ENCODE measurements at places on chromosomes 2 and 18.

DNA sequence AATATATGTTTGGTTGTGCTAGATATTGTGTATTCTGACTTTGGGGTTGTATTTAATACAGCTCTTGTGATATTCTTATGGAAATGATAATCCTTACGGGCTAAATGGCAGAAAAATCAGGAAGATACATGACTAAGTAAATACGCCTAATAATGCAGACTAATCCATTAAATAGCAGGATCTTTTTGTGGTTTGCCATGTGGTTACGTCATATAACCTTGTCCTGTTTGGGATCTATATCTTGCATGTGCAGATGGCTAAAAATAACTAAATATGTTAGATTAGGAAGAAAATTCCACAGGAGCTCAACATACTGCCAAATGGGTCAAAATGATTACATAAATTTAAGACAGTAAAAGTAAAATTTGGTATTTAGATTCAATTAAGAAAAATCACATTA, 83.0 kb downstream of the NEB start:
- DNase-seq: no peak

DNA sequence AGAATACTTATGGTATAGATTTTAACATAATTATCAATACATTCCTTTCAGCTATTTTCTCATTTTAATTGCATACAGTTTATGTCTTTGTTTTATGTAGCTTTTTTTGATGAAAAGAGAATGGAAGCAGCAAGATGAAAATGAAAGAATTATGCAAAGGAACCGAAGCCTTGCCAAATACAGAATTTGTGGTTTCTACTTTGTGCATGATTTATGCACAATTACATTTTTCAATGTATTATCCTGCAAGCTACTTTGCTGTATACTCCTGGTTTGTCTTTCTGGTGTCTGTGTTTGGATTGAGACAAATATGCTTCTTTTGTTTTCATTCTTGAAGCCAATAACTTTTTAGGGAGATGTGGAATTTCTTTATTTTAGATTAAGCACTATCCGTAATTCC, 1642.6 kb upstream of the CELF4 start:
- DNase-seq: no peak

DNA sequence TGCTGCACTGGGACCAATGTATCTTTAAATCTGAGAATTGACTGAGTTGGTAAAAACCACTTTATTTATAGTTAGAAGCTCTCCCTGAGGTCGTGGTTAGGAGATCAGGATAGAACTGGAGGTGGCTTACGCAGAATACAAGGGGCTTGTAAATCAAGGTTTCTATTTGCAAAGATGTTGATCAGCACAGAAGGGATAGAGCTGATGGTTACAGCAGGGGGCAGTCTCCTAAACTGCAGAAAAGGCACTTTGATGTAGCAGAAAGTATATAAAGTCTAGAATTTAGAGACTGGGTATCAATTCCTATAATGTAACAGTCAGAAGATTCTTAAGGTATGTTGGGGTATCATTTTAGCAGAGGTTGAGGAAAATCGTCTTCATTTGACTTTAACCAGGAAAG, 25.2 kb upstream of the ACVR1 start:
- no peak for DNase-seq

DNA sequence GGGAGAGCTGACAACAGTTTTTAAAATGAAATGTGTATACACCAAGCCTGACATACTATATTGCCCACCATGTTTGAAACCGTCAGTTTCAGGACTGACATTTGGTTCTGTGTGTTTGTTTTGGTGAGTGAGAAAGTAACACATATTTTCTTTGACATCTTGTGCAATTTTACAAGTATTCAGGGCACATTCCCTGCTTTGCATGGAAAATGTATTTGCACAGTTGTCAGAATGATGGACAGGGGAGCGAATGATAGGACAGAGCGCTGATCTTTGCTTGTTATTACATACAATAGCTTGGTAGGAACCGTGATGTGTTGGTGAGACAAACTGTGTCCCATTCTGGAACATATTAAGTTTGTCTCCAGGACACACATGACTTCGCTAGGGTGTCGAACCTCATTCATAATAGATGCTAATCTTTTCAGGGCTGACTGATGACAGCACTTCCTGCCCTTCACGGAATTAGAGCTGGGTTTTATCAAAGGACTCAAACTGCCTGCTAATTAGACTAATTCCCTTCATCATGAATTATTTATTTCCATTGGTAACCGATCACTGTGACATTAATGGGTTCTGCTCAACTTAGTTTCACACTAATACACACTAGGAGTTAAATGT, 158.5 kb downstream of the CDCA7 start:
- DNase-seq: no peak

- DNase-seq: no peak
Measured at GRCh38 chr2:10619643-10620042, 70.1 kb downstream of the NOL10 start.

GRCh38 chr2:51158251-51158650, 126.3 kb upstream of the NRXN1 start:
- DNase-seq: no peak

GRCh38 chr2:183068561-183068960, 10.0 kb upstream of the DUSP19 start:
- no peak for DNase-seq

GRCh38 chr2:73987109-73987947, 2.6 kb downstream of the TET3 start:
- DNase-seq: no peak

DNA sequence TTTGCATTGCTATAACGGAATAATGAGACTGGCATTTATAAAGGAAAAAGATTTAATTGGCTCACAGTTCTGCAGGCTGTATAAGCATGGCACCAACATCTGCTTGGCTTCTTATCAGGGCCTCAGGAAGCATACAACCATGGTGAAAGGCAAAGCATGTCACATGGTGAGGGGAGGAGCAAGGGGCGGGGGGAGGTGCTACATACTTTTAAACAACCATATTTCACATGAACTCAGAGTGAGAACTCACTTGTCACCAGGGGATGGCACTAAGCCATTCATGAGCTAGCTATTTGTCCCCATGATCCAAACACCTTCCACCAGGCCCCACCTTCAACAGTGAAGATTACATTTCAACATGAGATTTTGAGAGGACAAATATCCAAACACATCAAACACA, 188.7 kb downstream of the MBD5 start:
- no peak for DNase-seq

- DNase-seq: no peak
Measured at GRCh38 chr2:111986116-111986900, 68.8 kb upstream of the TMEM87B start.

- DNase-seq: no peak
Measured at GRCh38 chr2:17162713-17163112, 355.5 kb downstream of the RAD51AP2 start.

GRCh38 chr18:36176177-36176584, 11.1 kb upstream of the MOCOS start:
- DNase-seq: no peak

GRCh38 chr2:23606968-23607367, 222.0 kb downstream of the KLHL29 start:
- no peak for DNase-seq

- DNase-seq: no peak
Measured at GRCh38 chr2:3045318-3045921, 332.2 kb downstream of the EIPR1 start.

DNA sequence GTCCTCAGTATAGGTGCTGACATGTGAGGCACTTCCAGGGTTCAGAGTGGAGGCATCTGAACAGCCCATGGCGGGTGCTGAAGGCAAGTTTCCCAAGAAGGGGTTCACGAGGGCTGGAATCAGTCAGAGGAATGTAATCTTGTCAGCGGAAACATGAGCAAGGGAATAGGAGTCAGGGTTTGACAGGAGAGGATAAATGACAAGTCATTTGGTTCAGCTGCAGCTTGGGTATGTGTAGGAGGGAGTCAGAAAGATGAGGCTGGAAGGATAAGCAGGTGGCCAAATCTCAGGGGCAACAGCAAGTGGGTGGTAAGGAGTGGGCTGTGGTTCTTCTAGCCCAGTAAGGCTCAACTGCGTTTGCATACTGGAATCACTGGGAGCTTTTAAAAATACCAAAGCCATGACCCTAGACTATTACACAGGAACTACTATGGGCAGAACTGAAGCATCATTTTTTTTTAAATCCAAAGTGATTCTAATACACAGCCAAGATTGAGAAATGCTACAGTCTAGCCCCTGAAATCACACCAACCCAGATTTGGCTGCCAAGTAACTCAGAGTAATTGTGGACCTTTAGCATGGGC, 41.8 kb upstream of the NAB1 start:
- no peak for DNase-seq

DNA sequence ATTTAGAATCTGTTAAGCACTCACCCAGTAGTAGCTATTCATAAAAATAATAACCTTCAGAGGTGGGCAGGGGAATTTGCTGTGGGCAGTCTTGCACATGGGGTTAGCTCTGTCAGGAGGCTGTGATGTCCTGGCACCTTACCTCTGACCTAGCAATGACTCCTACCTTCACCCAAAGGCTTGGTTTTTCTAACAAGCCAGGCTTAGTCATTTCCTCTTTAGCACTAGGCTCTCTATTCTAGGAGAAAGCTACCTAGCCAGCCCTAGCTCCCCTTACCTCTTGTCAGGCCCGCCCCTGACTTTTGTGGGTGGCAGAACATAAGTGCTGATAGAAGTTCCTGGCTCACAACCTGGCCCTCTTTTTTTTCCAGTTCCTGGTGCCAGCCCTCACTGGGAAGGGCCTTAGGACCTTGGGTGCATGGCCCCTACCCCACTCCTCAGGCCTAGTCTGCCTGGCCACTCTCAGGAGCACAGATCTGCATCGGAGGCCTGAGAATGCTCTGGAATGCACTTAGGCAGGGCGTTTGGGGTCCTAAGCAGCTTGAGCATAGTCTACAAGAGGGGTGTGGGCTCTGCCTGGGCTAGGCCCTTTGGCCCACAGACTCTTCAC, 17.7 kb downstream of the CPLX4 start:
- no peak for DNase-seq

DNA sequence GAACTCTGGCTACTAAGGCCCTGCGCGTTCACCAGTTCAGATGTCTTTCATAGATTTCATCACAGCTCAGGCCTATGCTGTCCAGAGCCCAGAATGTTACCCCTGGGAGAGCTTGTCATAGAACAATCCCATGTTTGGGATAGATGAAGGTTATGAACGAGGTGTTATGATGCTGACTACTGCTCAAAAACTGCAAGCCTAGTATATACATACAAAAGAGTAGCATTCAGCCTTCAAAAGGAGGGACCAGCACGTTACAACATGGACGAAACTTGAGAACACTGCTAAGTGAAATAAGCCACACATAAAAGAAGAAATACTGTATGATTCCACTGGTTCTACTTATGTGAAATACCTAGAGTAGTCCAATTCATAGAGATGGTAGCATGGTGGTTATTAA, 401.9 kb downstream of the NBAS start:
- no peak for DNase-seq

DNA sequence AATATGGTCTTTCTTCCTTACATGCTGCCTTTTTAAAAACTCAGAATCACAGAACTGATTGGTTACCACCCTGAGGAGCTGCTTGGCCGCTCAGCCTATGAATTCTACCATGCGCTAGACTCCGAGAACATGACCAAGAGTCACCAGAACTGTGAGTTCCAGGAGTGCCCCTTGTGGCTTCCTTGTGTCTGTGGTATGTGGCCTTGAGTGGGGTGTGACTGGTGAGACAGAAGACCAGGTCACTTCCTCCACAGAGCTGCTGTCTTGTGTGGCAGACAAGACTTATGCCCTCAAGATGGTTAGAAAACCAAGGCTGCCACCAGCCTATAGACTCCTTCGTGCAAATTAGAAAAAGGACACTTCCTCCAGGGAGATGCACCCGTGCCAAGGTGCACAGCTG, 72.6 kb downstream of the EPAS1 start:
- DNase-seq: no peak

- no peak for DNase-seq
Measured at GRCh38 chr18:69889009-69889408, 58.7 kb downstream of the CD226 start.

All from central memory CD4-positive, alpha-beta T cell (primary cell).